ENCODE measurements at places on chromosomes 13 and 19.

DNA sequence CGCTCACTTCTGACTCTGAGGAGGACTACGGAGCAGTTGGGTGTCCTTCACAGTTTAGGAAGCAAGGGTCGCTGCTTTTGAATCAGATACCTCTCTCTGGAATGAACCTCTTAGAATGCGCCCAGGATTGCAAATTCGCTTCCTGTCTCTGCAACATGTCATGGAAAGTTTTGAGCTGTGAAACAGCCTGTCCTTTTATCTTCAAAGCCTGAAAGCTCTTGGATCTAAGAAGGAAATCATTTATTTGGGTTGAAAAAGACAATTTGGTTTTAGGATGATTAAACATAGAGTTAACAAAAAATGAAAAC is 134.1 kb downstream of the KATNAL1 start:
- no peak for DNase-seq

DNA sequence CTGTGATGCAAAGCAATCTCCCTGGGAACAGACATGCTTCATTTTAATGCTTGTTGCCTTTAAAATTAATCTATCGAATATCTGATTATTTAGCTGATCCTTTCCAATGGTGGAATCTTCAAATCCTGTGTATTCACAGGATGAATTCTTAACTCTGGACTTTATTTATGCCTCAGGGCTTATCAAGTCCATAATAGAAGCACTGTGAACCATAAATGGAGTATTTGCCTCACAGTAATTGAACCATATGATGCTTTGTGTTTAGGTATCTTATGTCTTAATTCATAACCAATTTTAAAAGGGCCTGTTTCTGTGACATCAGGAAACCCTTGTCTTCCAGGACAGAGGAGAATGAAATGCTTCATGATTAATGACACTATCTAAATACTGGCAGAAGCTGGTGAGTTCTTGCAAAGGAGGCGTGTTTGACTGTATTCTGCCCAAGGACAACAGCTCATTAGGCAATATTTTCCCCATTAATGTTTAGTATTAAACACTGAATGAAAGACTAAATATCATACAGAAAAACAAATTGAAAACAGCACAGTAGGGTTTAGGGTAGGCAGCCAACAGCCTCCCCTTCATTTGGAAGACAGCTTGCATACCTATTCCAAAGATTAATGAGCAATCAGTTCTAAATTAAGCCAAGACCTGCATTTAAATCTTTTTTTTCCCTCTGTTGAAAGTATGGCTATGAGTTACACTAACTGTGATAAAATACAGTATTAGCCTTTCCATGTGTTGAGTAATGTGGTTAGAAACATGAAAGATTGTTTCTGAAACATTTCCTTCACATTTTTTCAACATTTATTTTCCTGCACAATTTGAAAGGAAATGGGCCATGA is 709.4 kb downstream of the PCDH9 start:
- DNase-seq = no peak

DNA sequence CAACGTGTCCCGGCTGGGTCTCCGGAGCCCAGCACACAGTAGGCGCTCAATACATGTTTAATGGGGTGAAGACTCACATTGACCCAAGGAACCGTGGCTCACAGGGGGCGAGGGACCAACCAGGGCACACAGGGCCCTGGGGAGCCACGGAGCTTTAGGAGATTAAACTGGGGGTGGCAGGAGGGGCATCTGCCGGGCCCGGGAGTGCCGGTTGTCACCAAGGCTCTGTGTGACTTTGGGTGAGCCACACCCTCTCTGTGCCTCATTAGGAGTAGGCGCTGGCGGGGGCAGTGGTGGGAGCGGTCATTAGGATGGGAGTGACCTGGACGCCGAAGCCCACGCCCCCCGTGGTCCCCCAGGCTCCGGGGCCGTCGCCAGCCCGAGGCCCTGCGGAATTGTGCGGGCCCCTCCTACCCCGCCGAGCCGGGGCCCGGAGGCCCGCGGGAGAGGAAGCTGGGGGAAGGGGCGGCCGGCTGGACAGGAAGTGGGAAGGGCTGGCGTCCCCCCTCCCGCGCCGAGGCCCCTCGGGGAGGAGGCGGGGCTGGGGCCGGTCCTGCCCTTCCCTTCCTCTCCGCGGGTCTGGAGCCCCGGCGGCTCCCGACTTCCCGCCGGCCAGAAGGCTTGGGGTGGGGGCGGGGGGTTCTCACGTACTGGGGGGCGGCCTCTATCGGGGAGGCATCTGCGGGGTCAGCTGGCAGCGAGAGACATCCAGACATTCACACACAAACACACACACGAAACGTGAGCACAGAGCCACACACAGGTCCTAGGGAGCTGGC is 1.8 kb upstream of the SSBP4 start:
- no peak for DNase-seq

DNA sequence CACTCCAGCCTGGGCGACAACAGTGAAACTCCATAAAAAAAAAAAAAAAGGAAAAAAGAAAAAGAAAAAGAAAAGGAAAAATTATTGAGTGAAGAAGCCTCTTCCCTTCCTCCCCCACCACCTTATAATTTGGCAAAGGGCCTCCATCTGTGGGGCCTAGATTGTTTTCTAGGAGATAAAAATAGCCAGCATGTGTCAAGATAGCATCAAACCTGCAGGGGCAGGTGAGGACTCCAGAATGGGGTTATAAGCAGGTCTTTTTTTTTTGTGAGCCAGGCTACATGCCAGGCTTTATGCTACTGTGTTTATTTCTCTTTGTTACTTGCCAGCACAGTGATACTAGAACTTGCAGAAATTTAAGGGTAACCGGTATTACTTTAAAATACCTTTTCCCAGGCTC is 11.7 kb upstream of the TRIM13 start:
- DNase-seq = no peak

- no peak for DNase-seq
Observed at GRCh38 chr19:34135054-34135800, 37.1 kb upstream of the LSM14A start.

GRCh38 chr13:94300401-94300800 is 179.1 kb downstream of the DCT start:
- no peak for DNase-seq

- no peak for DNase-seq
Observed at GRCh38 chr19:50371914-50372475, 4.3 kb upstream of the NR1H2 start.

GRCh38 chr19:45824041-45824471 is 8.9 kb upstream of the RSPH6A start:
- DNase-seq = no peak

GRCh38 chr13:27354379-27354778 is 70.0 kb upstream of the GTF3A start:
- no peak for DNase-seq

GRCh38 chr19:4277191-4277696 is 1.8 kb upstream of the SHD start:
- DNase-seq = no peak

DNA sequence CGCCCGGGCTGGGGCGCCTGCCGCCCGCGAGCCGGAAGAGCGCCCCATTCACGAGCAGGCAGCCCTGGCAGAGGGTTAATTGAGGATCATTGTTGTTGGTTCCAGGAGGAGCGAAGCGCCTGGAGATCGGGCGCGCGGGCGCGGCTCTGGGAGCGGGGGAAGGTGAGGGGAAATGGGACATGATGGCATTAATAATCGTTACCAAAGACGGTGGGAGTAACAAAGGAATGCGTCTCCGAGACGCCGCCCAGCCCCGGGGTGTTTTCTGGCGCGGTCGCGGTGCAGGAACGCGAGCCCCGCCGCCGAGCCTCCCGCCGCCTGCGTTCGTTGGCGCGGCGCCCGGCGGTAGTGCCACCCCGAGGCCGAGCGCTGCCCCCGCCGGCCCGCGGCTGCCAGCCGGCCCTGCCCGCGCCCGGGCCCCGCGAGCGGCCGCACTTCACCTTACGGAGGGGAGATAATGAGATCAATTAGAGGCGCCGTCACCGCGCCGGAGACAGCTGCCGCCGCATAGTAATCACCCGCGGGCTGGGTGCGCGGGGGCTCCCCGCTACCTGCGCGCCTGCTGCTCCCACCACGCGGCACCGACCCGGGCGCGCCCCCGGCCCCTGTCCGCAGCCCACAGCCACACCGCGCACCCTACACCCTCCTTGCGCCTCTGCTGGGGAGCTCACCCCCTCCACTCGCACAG is 2.8 kb downstream of the ZNF536 start:
- DNase-seq = no peak

- DNase-seq = no peak
Observed at GRCh38 chr13:38944219-38944618, 46.4 kb downstream of the STOML3 start.

DNA sequence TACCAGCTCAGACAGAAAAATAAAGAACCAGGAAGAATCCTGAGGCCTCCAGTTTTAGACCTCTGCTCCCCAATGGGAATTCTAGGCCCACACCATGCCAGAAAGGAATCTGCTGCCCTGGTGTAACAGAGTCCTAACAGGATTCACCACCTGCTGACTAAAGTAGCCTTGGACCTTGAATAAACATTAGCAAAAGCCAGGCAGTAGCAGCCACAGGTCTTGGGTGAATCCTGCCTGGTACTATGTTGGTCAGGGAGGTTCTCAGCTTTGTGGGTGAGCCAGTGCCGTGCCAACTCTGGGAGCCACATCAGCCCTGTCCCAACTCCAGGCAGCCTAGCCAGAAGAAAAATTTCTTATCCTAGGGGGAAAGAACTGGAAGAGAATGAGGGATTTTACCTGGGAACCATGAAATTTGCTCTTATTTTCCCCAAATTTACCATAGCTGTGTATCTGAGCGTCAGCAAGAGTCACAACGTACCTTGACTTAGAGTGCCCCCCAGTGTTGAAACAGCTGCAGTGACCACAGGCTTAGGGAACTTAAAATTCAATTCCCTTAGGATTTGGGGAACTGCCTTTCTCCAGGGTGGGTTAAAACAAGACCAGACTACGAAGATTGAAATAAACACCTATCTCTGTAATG is 1895.6 kb upstream of the PRR20A start:
- DNase-seq = no peak

- no peak for DNase-seq
Observed at GRCh38 chr13:51066091-51066831, 44.8 kb downstream of the C13orf42 start.

DNA sequence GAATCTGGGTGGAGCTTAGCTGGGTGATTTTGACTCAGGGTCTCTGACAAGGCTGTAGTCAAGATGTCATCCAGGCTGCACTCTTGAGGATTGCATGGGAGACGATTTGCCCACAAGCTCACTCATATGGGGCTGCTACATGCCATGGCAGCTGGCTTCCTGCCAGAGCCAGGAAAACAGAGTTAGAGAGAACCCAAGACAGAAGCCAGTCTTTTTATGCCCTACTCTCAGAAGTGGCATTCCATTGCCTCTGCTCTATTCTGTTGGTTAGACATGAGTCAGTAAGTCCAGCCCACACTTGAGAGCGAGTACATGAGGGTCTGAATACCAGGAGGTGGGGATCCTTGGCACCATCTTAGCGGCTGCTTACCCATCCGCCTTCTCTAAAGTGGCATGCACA is 9.5 kb downstream of the POLR1D start:
- DNase-seq = no peak

- DNase-seq = no peak
Observed at GRCh38 chr19:38515896-38516295, 82.4 kb downstream of the RYR1 start.

DNA sequence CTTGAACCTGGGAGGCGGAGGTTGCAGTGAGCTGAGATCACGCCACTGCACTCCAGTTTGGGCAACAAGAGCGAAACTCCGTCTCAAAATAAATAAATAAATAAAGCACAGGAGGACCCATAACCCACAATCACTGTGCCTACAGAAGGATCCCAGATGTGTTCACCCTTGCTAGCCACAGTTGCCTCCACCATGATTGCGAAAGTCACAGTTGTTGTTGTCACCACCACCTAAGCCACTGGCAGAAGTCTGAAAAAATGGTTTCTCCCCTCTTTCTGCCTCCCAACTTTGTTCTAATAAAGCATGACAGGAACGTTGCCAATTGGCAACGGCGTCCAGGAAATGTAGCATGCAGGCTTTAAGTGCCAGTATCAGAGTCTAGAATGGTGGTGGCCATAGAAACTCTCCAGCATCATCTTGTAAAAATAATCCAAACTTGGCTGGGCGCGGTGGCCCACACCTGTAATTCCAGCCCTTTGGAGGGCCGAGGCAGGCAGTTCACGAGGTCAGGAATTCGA is 2.2 kb upstream of the EPS15L1 start:
- no peak for DNase-seq

GRCh38 chr13:26621731-26622401 is 64.4 kb downstream of the WASF3 start:
- no peak for DNase-seq

GRCh38 chr13:42048684-42049453 is 421 bp downstream of the DGKH start:
- no peak for DNase-seq

DNA sequence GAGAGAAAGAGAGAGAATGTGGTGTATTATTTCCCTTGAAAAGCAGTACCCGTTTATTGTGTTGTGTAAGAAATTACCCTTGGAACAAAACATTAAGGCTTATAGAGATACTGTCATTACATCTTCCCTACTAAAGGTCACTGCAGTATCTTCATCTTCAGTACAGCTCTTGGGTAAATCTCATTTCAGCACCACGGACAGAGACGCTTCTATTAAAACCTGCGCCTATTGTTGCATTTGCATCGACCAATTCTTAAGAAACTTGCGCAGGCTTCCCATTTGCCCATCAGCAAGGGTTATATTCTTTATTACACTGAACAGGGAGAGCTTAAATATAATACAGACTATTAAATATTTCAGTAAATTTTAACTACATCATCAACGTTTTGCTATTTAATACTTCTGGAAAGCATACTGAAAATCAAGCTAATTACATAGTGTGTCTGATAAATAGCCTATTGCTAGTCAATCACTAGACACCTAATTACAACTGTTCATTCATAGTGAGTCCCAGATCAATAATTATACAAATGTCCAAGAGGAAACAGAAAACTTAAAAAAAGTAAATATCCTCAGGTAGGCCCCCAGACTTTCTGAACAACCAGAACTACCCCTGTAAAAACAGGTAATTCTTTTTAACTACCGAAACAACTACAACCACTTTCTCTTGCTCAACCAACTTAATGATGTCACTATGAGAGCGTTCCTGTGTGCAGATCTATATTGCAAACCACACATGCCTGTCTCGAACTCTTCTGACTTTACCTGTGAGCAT is 350.6 kb downstream of the LIG4 start:
- DNase-seq = no peak

DNA sequence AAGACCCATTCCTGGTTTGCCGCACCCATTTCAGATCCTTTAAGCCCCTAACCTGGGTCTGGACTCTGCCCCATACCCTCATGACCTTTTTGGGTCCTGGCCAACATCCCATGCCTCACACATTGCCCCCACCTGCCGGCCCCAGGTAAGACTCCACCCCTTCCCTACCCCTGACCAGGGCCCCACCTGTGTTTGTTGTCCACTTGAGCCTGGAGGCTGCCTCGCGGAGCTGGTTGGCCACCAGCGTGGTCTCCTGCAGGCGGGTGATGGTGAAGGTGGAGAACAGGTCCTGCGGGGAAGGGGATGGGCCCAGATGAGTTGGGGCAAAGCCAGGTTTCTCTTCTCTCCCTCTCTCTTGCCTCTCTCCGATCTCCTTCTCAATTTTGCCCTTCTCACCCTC is 19.5 kb downstream of the MAN2B1 start:
- DNase-seq = no peak
